ENCODE measurements at places on chromosomes 5 and 9.

GRCh38 chr9:36029765-36030528 is 6.8 kb upstream of the RECK start:
- no peak for DNase-seq

GRCh38 chr9:132548751-132549640 is 33.4 kb upstream of the BARHL1 start:
- no peak for DNase-seq

DNA sequence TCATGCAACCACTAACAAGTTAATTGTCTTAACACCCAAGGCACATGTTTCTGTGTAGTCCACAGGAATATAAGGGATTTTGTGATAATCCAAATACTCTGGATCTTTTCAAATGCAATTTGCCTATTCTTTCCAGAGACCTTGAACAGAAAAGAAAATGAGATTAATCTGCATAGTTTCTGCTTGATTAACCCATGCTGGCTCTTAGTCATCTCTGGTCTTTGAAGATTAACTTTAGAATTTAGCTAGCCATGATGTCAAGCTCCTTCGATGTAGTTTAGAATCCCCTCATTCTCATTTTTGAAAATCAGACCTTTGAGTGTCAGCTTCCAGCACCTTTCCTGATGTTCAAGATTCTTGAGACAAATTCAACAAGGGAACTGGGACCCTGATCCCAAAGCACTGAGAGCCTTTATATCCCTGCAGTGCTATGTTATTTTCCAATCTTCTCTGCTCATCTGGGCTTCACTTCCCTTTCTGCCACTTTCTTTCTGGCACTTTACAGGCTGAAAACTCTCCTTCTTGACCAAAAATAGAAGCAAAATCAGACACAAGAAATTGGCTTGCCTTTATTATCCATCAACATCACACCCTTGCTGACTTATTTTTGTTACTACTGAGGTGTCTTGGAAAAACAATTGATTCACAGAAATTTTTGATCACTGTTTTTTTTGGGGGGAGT is 155.5 kb downstream of the PALM2AKAP2 start:
- DNase-seq: no peak

- no peak for DNase-seq
Measured at GRCh38 chr5:159642379-159642778, 273.9 kb upstream of the ADRA1B start.

- no peak for DNase-seq
Measured at GRCh38 chr5:158880483-158881001, 219.2 kb downstream of the EBF1 start.

GRCh38 chr9:93298498-93299417 is 114.8 kb downstream of the WNK2 start:
- DNase-seq: no peak

DNA sequence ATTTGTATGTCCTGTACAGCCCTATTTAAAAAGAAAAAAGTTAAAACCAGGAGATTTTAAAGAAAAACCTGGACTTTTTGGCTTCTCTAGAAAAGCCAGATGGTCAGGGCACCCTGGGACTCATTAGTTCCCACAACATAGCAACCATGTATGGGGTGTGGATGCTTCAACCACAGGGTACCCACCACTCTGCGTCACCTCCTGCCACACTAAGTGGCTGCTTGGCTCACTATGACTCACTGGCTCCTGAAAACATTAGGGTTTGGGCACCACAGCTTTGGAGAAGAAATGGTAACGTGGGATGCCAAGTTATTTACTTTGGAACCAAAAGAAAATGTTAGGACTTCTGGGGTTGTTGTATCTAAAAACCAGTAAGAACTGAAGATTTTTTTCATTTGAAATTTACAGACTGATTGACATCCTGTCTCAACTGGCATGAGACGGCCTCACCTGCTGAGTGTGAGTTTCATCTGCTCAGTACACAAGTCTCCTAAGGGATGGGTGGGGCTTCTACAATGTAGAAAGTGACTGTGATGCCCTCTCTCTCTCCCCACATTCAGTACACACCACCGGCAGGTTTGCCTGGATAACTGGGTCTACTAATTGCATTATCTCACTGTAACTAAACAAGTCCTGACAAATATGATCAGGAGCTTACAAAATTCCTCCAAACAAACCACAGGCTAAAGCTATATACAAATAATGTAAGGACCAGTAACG is 103.9 kb downstream of the ESM1 start:
- DNase-seq: no peak

- peak; percentile 62 for DNase-seq
Measured at GRCh38 chr9:121499427-121500164, at the start of gene GGTA1. GGTA1 (minus strand) TSS chr9:121499844; CDS start chr9:121467922, 31,922 bp downstream.

GRCh38 chr9:1473956-1474634 is 423.9 kb downstream of the DMRT2 start:
- no peak for DNase-seq

GRCh38 chr9:36559036-36559695 is 13.5 kb upstream of the MELK start:
- DNase-seq: no peak

DNA sequence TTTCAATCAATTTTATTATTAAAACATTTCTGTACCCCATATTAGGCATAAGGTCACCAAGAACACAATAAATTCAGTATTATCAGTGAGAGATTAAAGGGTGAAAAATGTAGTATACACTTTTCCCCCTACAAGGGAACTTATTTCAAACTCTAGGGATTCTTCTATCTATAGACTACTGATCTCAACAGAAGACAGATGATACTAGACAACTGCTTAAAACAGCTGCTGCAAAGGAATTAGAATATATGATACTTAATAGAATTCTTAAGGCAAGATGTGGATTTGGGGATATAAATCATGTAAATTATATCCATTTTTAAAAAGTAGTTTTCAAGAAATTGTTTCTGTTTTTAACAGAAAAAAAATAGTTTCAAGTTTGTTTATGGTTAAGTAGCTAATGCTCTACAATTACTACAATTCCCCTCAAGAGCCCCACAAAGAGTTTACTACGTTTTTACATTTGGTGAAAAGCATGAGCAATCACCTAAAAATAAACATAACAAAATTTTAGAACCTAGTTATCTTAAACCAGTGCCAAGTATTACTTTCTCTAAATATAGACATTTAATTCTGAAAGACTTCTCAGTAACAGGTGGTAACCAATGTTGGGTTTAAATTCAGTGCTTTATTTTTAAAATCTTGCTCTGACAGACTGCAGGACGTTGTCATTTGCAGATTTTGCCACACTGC is 6.0 kb downstream of the KIF24 start:
- DNase-seq: no peak

- no peak for DNase-seq
Measured at GRCh38 chr5:79122973-79123372, 11.4 kb downstream of the BHMT start.

DNA sequence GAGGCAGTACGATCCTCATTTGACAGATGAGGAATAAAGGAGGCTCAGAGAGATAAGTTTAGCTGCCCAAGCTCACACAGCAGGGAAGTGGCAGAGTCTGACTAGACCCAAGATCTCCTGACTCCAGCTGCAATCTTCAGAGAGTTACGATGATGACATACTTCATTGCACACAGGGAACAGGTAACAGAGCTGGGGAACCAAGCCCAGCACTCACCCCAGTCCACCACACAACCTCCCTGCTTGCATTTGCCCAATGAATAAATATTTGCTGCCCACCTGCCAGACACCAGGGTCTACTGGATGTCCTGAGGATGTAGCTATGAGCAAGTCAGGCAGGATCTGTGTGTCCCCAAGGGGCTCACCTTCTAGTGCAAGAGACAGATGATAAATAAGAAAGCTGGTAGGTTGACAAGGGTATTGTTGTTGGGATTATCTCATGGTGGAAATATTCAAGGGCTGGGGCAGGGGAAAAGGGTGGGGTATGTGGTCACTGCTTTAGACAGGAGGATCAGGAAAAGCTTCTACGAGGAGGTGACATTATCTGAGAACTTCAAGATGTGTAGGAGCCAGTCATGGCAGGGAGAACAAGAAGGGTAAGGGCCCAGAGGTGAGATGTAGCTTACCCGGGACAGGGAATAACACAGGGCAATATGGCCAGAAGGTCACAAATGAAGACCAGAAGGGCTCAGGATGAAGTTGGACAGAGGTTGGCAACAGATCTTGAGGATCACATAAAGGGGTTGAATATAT is 28.6 kb upstream of the CPEB4 start:
- no peak for DNase-seq

DNA sequence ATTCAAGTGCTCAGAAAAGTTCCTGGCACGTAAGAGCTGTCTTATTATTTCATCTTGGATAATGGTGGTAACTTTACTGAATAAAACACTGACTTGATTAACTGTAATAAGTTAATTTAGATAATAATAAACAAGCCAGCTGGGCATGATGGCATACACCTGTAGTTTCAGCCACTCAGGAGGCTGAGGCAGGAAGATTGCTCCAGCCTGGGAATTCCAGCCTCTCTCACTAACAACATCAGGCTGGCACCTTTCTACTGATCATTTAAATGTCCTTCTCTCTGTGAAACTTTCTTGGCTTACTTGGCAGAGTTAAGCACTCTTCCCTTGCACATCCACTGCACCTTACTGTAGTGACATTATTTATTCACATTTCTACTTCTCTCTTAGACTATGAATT is 20.0 kb downstream of the STOM start:
- no peak for DNase-seq

DNA sequence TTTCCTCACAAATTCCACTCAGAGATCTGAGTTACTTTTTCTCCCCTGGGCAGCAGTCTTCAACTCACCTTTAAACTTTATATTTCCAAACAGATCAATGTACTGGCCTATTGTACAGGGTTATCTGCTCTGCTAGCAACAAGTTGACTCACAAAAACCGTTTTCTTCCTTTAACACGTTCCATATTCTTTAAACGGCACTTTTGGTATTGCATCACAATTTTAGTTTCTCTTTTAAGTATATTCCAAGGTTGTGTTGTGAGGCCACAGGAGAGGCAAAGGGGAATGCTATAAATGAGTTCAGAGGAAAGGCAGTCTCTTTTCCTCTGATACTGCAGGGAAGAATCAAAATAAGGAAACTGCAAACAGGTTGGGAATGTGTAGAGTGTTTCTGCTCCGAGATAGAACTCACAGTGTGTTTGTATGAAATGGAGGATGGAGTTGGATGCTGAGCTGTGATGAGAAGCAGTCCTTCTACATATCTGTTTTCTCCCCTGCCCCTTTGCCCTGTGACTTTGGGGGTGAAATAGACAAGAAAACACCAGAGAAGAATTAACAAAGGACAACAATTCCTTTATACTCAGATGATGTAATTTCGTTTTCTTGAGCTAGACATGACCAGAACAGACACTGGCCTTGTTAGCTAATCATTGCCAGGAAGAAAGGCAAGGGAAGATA is 9.9 kb upstream of the ALDOB start:
- no peak for DNase-seq

GRCh38 chr5:149572170-149572569 is 9.1 kb upstream of the ARHGEF37 start:
- DNase-seq: no peak

- DNase-seq: no peak
Measured at GRCh38 chr5:89712134-89712700, 697.3 kb downstream of the CETN3 start.

- no peak for DNase-seq
Measured at GRCh38 chr5:138978581-138978980, 103.4 kb upstream of the LRRTM2 start.

DNA sequence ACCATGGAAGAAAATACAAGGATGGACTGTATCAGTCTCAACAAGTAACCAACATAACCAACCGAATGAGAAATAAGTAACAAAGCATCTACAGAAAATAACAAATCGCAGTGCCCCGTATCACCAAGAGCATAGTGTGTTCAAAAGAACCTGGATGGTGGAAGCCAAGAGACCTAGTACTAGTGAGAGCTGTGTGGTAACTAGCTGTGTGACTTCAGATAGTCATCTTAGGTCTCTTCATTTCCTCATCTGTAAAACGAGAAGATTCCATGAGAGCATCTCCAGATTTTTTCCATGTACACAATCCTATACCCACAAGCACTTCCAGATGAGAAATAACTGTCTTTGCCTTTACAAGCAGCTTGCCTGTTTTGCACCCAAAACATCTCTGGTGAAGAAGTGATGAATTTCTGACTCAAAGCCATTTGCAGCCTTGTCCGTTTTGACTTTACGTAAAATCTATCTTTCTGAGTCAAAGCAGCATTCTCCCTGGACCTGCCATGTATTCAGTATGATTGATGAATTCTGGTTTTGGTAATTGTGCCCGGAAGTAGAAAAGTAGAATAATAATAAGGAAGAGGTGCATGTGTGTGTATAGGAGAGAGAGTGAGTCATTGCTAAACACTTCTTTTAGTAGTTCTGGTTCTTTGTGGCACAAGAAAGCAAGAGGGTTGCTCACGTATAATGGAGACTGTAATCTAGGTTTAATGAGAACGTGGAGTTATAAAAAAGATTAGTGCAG is 41.0 kb downstream of the AOPEP start:
- no peak for DNase-seq

GRCh38 chr9:89482901-89483361 is 15.0 kb downstream of the SEMA4D start:
- DNase-seq: no peak

DNA sequence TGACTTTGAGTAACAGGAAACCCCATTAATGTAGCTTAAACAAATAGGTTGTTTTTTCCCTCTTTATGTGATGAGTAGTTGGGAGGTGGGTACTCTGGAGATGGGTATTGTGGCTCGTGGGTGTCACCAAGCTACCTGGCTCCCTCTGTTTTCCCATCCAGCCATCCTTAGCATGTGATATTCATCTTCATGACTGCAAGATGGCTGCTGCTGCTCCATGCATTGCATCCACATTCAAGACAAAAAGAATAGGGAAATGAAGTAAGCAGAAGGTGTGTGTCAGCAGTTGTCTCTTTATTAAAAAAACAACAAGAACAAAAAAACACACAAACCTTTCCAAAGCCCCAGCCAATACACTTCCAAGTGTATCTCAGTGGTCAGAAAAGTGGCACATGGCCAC is 6.5 kb upstream of the ARHGAP26 start:
- no peak for DNase-seq

DNA sequence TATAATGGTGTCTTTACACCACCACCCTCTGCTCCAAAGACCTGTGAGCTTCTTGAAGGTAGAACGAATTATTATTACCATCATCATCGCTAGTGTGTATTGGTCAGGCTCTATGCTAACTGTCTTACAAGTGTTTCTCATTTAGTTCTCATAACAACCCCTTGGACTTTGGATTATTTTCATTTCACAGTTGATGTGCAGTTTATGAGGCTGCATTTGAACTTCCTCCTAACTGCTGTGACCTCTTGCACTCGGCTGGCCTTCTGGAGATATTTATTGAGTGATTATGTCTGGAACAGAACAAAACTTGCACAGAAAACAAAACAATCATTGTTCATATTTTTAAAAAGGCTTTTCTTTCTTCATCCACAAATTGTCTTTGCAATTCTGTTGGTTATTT is 306.3 kb upstream of the SGCD start:
- DNase-seq: no peak

DNA sequence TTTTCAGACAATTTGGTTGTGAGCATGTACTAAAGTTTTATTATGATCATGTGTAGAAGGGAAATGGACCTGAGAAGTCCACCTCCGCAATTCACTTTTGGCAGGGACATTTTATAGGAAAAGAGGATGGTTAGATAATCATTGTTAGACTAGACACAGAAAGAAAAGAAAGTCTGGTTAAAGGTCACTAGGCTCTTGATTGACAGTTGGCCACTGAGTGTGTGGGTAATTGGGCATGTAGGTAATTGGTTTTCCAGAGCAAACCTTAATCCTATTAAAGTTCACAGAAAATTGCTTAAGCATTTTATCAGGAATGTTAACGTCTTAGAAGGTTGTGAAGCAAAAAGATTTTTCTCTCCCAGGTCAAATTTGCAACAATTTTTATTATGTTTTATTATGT is 158.5 kb upstream of the CLINT1 start:
- DNase-seq: no peak
